ENCODE measurements at places on chromosomes 7 and 10.

DNA sequence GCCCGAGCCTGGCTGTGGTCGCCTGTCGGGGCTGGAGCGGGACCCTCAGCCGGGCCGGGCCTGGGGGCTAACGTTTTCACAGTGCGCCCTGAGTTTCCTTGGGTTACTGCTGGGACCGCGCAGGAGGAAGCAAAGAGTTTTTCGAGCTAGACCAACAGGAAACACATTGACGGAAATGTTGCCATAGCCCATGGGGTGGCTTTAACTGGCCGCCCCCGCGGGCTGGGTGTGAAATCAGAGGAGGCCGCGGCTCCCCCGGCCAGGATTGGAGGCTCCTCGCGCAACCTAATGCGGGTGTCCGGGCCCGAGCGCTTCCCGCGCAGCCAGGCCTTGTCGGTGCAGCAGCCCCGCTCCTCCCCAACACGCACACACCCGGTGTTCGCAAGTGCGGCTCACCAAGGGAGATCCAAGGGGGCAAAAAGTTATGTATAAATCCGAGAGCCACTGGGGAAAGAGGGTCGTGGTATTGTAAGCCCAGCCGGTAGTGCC is 1.9 kb downstream of the HHEX start:
- peak; percentile 10 for DNase-seq

GRCh38 chr7:45993621-45994020 is 72.5 kb upstream of the IGFBP3 start:
- no peak for DNase-seq

DNA sequence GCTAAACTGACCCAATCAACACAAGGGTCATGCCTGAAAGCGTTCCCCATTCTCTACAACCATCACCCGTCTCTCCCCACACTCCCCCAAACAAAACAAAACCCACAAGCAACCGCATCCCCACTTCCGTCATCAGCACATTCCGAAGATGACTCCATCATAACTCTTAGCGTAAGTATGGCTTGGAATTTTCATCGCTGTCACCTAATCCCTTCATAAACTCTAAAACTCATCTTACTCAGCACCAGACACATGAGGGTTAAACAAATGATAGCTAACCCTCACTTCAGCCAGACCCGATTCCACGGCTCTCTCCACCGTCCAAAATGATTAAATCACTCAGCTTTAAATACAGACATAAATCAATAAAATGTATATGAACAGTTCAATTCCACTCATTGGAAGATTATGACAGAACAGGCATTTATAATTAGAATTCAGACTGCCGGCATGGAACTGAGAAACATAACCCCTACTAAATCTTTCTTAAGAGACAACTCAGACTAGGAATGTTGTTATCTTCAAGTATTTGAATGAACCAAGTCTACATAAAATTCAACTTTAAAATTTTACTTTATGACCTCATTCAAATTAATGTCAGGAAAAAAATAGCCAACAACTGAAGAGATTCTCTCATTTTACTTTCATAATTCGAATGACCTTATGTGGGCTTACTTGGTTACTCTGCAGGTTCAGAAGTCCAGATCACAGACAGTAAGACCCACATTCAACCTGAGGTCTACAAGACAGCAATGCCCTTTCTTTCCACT is 215.9 kb downstream of the PARD3 start:
- DNase-seq, result no peak

DNA sequence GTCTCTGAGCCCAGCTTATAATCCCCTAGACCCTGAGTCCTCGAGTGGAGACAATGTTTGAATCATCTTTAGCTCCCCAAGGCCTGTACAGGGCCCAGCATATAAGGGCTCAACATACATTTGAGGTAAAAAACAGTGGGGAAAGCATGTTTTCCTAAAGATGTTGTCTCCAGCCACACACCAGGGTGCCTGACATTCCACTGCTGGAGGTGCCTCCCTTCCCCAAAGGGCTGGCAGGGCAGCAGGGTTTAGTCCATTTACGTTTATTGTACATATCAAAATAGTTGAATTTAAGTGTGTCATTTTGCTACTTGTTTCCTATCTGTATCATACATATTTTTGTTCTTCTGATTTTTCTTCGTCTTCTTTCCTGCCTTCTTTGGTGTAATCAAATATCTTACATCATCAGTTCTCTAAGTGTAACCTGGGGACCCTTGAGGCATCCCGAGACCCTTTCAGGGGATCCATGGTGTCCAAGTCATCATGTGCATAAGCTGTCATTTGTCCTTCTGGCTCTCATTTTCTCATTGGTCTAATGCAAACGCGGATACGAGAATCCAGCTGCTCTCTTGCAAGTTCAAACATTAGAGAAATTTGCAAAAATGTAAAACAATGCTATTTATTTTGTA is 101.6 kb downstream of the PDGFA start:
- no peak for DNase-seq

GRCh38 chr10:46560381-46560780 is 3.9 kb upstream of the GPRIN2 start:
- no peak for DNase-seq

Measured in naive thymus-derived CD4-positive, alpha-beta T cell (primary cell).